M059J (cell line): ENCODE measurements at places on chromosomes 13 and 19. TPM values are rescaled to one million over a fixed set of nuclear protein-coding genes. Genes with fewer than 3 reads are reported as not detected.

- DNase-seq = peak; percentile 9
These were observed 4.0 kb upstream of the RFXAP start for GRCh38 chr13:36815062-36815461.

DNA sequence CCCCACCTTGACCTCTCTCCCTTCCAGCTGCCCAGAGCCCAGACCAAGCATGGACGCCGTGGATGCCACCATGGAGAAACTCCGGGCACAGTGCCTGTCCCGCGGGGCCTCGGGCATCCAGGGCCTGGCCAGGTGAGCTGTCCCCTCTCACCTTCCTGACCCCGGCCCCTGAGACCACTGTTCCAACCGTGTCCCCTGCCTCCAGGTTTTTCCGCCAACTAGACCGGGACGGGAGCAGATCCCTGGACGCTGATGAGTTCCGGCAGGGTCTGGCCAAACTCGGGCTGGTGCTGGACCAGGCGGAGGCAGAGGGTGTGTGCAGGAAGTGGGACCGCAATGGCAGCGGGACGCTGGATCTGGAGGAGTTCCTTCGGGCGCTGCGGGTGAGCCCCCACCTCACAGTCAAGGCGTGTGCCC is 312 bp downstream of the CAPS start:
- no peak for DNase-seq

DNA sequence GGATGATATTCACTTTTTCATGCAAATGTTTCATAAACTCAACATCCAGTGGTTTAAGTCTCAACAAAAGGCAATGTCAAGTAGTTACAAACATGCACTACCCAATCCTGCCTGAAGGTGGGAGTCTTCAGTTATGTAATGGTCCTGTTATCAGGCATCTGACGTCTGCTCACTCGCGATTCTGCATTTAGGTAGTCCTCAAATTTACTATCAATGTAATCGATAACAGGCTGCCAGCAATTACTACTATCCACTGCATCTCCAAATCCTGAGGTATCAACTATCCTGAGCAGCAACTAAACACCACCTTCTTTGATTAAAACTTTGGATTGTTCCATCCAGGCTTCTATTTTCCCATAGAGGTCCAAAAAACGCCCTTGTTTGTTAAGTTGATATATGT is 51.2 kb downstream of the NLRP12 start:
- peak; percentile 58 for DNase-seq

DNA sequence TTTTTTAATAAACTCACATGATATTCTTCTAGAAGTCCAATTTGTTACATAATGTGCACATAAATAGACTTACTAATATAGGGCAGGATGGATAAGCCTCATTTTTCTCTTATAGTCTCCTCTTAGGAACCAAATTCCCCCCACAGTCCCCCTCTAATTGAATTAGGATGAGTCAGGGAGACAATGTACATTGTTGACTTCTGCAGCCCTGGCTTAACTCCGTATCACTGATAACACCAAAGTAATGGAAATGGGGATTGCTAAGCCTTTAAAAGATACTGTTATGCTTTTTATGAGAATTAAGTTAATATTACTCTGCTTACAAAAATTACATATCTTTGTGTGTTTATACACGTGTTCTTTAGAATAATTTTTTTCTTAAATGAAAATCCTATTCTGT is 5.1 kb upstream of the PCDH9 start:
- no peak for DNase-seq

GRCh38 chr19:1244693-1245451 is 3.3 kb downstream of the ATP5F1D start:
- DNase-seq = no peak

DNA sequence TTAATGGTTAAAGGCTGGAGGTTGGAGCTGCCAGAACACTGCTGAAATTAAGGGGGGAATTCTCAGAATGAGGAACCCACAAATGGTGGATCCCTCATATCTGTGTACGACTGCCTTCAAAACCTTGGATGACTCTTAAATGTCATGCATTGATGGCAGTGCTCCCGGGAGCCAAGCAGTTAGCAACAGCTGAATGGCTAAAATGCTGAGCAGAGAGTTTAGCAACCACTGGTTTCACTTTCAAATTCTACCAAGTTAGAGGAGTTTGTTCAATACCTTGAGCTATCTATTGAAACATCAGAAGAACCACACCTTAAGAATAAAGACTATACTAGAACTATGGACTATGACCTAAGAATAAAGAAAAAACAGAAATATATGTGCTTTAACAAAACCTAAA is 41.4 kb downstream of the UQCRFS1 start:
- no peak for DNase-seq

DNA sequence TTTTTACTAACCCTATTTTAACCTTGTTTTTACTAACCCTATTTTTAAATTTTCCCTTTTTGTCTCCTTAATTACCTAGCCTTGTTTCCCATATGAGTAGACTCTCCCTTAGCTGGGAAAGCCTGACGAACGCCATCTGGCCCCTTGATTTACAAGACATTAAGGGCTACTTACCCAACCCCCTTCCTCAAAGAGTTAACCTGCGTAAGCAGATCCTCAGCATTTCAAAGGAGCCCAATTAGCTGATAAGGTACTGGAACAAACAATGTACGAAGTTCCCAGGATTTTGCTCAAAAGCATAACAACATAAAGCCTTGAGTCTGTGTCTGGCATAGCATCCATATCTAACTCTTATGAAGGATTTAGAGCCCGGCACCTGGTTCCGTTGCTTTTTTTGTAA is 4.7 kb upstream of the MVB12A start:
- no peak for DNase-seq

DNA sequence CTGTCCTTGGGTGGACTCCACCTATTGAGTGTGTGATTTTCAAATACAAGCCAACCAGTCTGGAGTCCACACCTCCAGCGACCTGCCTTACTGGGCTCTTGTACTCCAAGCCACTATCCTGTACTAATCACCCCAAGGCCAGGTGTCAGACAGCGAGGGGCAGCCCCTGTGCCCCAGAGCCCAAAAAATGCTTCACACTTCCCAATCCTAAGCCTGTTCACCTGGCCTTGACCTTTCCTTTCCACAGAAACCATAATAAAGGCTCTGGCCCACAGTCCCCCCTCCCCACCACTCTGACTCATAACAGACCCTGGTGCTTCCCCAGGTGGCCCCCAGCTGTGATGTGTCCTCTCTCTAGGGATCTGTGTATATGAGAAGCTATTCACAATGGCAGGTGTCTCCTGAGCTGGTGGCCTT is 3.9 kb downstream of the CD209 start:
- DNase-seq = no peak

GRCh38 chr13:75312884-75313520 is 169.0 kb downstream of the TBC1D4 start:
- peak; percentile 3 for DNase-seq

GRCh38 chr13:85332615-85333014 is 466.6 kb downstream of the SLITRK6 start:
- no peak for DNase-seq

GRCh38 chr13:83895994-83896580 is 13.8 kb upstream of the SLITRK1 start:
- DNase-seq = peak; percentile 64

GRCh38 chr13:75787249-75787928 is 151.3 kb downstream of the LMO7 start:
- DNase-seq = peak; percentile 58

DNA sequence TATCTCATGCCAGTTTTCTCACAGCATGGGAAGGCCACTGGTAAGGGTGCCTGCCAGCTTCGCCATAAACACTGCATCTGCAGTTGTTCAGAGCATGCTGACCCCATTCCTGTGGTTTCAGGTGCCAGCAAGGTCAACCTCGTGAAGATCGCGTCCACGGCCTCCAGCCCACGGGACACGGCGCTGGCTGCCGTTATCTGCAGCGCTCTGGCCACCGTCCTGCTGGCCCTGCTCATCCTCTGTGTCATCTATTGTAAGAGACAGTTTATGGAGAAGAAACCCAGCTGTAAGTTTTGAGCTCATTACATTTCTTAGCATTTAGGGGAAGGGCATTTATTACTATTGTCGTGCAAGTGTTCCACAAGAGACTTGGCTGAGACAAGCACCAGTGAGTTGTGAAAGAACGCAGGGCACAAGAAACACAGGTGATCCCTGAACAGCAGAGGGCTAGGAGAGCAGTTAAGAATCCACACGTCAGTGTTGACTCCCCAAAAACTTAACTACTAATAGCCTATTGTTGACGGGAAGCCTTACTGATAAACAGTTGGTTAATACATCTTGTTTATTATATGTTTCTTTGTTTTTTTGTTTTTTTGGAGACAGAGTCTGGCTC is 88.8 kb downstream of the TNFRSF19 start:
- DNase-seq = no peak

DNA sequence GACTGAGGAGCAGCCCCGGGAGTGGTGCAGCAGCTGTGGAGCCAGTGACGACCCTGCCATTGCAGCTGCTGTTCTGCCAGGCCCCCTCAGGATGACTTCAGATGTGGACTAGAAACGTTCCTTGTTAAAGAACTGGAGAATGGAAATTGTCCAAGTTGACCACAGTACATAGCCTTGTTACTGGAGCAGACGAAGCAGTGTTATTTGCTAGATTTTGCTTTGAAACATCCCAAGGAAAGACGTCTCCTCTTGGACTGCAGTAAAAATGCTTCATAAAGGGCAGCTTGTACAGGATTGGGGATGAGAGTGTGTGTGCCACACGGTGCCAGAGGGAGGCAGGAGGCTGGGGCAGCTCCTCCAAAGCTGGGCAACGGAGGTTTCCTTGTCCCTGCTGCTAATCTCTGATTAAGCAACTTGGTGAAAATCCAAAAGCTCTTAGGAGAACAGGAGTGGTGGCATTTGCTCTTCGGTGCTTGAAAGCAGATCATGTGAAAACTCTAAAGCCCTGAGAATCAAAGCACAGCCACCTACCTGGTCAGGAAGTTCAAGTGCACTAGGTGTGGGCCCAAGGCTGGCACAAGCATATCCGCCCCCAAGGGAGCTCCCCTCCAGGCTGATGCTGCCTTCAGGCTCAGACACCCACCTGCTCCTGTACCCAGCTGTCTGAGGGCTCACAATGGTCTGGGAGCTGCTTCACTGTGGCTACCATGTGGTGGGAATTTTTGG is 34.5 kb downstream of the SHISA2 start:
- peak; percentile 34 for DNase-seq

DNA sequence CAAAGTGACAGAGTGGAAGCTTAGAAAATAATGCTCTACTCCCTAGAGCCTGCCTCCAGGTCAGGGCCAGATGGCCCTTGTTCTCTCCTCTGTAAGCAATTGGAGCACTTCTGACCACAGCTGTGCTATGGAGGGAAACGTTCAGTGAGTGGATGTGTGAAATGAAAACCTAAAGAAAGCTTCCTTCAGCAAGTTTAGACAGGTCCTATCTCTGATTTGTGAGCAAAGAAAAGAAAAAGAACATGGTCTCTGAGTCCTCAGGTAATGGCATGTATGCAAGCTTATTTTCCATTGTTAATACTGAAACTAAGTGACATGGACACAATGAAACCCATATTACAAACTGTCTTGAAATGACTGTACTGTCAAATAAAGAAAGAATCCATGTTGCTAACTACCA is 1486.8 kb downstream of the EFNB2 start:
- DNase-seq = no peak

DNA sequence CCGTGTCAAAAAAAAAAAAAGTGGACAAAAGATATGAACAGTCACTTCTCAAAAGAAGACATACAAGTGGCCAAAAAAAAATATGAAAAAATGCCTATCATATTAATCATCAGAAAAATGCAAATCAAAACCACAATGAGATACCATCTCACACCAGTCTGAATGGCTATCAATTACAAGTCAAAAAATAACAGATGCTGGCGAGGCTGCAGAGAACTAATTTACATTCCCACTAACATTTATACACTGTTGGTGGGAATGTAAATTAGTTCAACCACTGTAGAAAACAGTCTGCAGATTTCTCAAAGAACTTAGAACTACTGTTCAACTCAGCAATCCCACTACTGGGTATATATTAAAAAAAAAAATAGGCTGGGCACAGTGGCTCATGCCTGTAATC is 26.5 kb upstream of the FOXO1 start:
- peak; percentile 73 for DNase-seq

GRCh38 chr19:1256646-1257474 is 8.5 kb downstream of the MIDN start:
- no peak for DNase-seq

DNA sequence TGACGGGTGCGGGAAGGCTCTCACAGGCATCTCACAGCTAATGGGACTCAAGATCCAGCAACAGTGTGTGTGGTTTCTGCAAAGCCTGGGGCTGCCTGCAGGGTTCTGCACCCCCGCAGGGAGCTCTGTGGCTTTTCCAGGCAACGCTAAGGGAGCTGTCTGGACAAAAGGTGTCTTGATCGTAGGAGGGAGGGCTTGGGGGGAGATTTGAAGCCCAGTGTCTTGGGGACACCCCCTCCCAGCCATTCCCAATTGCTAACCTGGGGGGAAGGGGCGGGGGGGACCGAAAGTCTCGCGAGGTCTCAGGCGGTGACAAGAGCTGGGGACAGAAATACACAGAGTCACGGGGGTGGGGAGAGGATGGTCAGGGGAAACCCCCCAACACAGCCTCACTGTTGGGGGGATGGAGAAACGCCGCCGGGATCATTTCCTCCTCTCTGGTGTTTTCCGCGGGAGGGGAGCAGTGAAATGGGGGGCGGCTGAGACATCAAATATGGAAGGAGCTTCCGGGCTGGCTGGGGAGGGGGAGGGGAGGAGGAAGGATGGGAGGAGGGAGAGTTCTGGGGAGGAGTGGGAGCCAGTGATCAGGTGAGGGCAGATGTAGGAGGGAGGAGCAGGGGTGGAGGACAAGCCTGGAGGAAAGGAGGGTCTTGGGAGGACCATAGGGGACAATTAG is 13.3 kb downstream of the KCNC3 start:
- peak; percentile 35 for DNase-seq

GRCh38 chr13:57302604-57303003 is 135.6 kb downstream of the PRR20E start:
- DNase-seq = no peak

DNA sequence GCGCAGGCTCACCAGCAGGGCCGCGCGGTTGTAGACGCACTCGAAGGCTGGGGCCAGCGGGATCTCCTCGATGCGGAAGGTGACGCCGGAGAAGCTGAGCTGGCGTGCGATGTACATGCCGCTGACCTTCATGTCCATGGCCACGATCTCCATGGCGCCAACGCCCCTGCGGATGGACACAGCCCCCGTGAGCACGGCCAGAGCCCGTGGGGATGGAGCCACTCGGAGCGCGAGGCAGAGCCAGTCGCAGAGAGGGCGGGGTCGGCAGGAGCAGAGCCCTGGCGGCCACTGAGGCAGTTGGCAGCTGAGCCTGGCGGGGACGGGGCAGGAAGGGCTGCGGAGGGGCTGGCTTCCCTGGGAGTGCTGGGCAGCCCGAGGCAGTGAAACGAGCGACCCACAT is 15.2 kb downstream of the GPX4 start:
- no peak for DNase-seq

Gene MEF2B
- total RNA-seq = 0.25 and 0.94 TPM in 2 replicates

Gene PCDH17
- total RNA-seq = 1.1 and 2.4 TPM in 2 replicates

Gene CLEC17A
- total RNA-seq = not detected in 2 replicates

Gene OSCAR
- not detected in 2 replicates for total RNA-seq

Gene FLT3
- total RNA-seq = 0.12 TPM in 1 of 2 replicates, not detected in the other

Gene CGB1
- 2.6 and 14.5 TPM in 2 replicates for total RNA-seq

Gene APOC4
- total RNA-seq = not detected in 2 replicates

Gene TUBA3C
- total RNA-seq = 1.2 and 1.3 TPM in 2 replicates

Gene LILRB5
- total RNA-seq = not detected in 2 replicates

Gene NBEA
- 2.9 and 6.4 TPM in 2 replicates for total RNA-seq
